ENCODE measurements at places on chromosomes 12 and 14.

DNA sequence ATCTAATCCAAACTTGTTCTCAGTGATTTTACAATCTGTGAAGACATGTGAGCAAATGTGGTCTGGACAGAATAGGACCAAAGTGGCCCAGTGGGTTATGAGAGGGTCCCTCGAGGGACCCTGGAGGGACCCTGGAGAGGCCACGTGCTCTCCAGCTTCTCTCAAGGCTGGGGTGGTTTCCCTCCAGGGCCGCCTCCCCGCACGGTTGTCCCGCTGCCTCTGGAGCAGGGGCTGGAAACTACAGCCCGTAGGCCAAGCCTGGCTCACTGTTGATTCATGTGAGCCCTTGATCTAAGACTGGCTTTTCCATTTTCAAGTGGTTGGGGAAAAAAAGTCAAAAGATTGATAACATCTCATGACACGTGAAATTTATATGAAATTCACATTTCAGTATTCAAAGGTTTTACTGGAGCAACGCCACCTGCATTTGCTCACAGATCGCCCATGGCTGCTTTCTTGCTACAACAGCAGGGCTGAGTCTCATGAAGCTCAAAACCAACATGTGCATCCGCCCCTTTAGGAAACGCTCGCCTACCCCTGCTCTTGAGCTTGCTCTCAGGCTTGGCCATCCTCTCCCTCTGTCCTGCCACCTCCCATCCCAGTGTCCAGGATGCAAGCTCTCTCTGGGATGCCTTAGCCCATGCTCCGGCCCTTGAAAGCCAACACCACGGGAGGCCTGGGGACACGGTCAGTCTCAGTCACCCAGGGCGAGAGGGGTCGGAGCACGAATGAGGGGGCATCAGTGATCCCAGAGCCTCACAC is 12.1 kb upstream of the LRTM2 start:
- no peaks in the 10 kb centered on the region for H3K36me3 ChIP-seq
- no peak for DNase-seq
- H3K4me3 ChIP-seq = peak overlapping the region; percentile 18
- peak overlapping the region; percentile 84 for H3K27ac ChIP-seq

DNA sequence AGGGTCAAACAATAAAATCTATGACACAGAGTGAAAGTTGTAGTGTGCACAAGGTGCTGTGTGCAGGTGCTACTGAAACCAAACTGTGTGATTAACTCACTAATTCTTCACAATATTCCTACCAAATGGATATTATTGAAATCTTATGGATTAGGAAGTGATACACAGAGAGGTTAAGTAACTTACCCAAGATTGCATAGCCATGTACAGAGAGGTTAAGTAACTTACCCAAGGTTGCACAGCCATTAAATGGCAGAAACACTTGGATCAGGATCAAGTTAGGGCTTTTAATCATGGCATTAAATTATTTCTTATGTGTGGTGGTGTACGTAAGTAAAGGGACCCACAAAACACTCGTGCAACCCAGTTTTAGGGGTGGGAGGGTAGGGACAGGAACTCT is 771.4 kb downstream of the AACS start:
- H3K27ac ChIP-seq = no peak overlapping the region
- H3K27me3 ChIP-seq = no peaks in the 10 kb centered on the region
- H3K4me3 ChIP-seq = no peak overlapping the region
- DNase-seq = no peak
- no peaks in the 10 kb centered on the region for H3K4me1 ChIP-seq

DNA sequence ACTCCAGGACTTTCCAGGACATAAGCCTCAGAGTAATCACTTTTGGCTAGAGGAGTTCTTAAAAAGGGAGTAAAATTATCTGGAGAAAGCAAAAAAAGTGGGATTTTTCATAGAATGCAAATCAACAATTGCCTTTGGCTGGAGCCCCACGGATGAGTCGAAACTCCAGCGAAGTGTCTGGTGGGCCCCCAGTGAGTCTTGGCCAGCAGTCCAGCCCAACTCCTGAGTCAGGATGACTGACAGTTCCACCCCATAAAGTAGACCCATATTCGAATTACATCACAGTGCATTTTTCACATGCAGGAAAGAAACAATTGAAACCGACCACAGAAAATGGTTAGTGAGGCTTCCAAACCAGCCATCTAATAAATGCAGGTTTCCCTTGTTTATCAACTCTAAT is 265.7 kb downstream of the BCL11B start:
- H3K4me3 ChIP-seq = no peak overlapping the region
- DNase-seq = no peak
- H3K27ac ChIP-seq = no peak overlapping the region
- H3K36me3 ChIP-seq = no peaks in the 10 kb centered on the region
- no peaks in the 10 kb centered on the region for H3K27me3 ChIP-seq

- H3K36me3 ChIP-seq = no peaks in the 10 kb centered on the region
- no peak overlapping the region for H3K4me3 ChIP-seq
Observed at GRCh38 chr12:50053583-50053982, 3.8 kb upstream of the ASIC1 start.

DNA sequence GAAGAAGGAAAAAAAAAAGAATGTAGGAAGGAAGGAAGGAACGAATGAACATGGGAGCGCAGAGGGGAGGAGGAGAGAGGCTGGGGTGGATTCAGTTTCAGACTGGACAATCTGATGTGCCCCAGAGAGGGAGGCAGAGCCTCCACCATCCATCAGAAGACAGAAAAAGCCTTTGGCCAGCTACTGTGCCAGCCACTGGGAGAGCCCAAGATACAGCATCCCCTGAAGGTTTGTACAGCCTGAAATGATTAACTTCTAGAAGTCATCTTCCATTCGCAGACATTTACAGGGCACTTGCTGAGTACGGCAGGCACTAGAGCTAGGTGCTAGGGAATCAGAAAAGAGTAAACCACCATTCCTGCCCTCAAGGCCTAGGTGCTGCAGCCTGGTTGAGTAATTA is 9.0 kb downstream of the PLEKHG6 start:
- no peak overlapping the region for H3K4me3 ChIP-seq
- DNase-seq = no peak
- H3K27ac ChIP-seq = no peak overlapping the region
- peaks cover 58% of the 10 kb centered on the region for H3K4me1 ChIP-seq
- no peaks in the 10 kb centered on the region for H3K36me3 ChIP-seq
- H3K27me3 ChIP-seq = peaks cover 4% of the 10 kb centered on the region
